ENCODE measurements at places on chromosomes 12 and 14.

- no peak for DNase-seq
Measured at GRCh38 chr12:47709671-47710070, 3.8 kb upstream of the RPAP3 start.

- no peak for DNase-seq
Measured at GRCh38 chr12:52440821-52441319, 6.7 kb upstream of the KRT75 start.

GRCh38 chr12:52676163-52676562, 4.0 kb downstream of the KRT1 start:
- DNase-seq, result no peak

GRCh38 chr12:132429602-132429945, 60.4 kb upstream of the FBRSL1 start:
- no peak for DNase-seq

GRCh38 chr12:19168644-19169043, 39.1 kb downstream of the PLEKHA5 start:
- no peak for DNase-seq
